ENCODE measurements at places on chromosomes 5 and 9.

DNA sequence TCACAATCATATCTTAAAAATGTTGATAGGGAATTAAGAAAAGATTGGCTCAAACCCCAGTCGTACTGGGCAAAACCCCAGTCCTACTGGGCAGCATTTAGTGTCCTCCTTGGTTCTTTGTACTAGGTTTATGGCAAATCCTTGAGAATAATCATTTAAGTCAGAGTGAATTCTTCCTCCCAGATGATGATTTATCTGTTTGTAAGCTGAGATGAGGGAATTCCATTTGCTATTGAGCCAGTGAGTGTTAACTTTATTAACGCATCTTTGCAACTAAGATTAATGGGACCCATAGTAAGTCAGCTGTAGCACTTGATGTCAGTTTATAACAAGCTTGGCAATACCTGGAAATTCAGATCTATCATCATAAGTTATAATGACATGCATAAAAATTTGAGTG lies 821.8 kb upstream of the DMAC1 start:
- DNase-seq, result no peak

GRCh38 chr5:91194824-91195381 lies 188.2 kb downstream of the ARRDC3 start:
- DNase-seq, result no peak

- DNase-seq, result no peak
These were observed 21.9 kb upstream of the QSOX2 start for GRCh38 chr9:136267261-136268111.

DNA sequence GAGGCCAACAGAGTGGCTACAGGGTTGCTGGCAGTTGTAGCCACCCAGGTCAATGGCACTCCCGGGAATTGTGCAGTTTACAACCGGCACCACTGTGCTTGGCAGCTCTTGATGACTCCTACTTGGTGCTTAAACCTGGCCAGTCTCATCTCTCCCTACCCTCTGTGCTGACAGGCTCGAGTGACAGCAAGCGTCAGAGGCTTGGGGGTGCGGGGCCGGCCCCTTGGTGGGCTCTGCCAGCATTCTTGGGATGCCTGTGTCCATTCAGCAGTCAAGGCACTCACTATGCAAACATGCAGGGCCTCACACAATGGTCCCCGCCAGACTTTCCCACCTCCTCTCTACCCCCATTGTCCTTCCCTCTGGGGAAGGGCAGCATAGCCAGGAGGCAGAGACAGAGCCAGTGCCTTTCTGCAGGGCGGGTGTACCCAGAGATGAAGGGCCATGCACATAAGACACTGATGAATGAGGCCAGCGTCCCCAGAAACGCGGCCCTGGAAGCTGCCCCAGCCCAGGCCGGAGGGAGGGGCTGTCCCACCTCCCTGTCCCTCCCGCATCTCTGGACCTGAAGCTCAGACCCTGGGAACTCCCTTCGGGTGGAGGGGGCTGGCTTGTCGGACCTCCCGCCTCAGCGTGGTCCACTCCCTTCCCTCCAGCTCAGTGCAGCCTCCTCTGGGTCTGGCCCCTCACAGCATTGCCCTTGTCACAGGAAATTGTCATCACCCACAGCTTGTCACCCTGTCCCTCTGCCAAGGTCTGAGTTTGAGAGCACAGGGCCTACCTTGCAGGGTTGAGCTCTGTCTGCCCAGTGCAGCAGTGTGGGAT lies 26.4 kb upstream of the NOTCH1 start:
- DNase-seq, result no peak

DNA sequence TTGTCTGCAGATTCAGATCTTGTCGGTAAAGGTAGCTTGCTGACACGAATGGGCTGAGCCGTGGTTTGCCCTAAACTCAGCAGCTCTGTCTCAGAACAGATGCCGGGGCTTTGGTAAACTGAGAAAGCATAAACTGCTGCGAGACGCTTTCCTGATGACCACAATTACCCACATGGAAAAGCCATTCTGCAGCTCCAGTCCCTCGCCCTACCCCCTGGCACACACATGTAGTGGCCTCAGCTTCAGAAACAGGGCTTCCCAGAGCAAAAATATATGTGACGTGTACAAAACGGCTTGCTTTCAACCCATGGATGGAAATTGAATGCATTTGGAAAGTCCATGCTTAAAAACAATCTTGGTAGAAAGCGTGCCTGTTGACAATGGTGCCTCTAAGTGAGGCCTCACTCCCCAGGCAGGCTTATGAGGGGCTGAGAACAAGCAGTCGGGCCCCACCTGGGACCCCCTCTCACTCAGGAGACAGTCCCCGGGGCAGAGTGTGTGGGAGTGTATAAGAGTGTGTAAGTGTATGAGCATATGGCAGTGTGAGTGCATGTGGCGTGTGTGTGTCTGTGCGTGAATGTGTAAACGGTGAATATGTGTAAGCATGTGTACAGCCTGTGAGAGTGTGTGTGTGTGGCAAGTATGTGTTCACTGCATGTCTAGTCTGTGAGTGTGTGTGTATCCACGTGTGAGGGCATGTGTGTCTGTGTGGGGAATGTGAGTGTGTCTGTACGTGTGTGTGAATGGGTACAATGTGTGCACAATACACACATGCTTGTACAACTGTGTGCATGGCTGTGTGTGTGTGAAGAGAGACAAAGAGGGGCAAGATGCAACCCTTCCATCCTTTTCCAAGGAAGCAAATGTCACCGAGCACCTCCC lies 88.2 kb upstream of the SMIM23 start:
- DNase-seq, result no peak
